ENCODE measurements at places on chromosomes 6 and 20.

- DNase-seq, result no peak
Observed at GRCh38 chr6:25017486-25017885, 81.7 kb upstream of the RIPOR2 start.

DNA sequence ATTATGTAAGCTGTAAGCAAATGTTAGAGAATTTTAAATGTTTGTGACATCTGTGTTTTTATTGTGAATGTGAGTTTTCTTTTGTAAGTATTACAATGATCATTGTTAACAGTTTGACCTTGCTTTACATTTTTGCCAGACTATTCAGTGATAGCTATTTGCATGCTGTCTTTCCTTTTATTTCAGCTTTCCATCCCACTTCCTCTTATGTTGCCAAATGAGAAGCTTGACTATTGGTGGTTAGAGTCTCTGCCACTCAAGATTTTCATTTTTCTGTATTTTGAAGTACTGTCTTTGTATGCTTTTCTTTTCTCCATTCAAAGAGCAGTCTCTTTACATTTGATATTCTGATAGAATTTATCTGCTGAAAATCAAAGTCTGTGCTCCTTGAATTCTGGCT, 104.1 kb downstream of the PRIM2 start:
- DNase-seq, result no peak

GRCh38 chr20:54601831-54602515, 126.6 kb downstream of the DOK5 start:
- DNase-seq, result no peak

DNA sequence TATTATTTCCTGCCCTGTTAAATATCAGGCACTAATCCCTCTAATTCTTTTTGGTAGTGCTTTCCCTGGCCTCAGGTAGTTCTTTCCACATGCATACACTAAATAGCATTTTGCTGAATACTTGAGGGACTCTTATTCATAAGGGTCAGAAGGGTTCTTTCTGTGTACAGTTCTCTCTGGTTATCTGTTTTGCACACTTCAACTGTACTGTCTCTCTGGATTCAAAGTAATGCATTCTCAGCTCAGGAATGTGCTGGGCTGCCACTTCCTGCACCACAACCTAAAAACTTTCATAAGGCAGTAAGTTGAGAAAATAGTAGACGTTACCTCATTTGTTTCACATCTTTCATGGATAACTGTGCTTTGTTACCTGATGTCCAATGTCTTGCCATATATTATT, 32.1 kb downstream of the C6orf141 start:
- DNase-seq, result no peak

DNA sequence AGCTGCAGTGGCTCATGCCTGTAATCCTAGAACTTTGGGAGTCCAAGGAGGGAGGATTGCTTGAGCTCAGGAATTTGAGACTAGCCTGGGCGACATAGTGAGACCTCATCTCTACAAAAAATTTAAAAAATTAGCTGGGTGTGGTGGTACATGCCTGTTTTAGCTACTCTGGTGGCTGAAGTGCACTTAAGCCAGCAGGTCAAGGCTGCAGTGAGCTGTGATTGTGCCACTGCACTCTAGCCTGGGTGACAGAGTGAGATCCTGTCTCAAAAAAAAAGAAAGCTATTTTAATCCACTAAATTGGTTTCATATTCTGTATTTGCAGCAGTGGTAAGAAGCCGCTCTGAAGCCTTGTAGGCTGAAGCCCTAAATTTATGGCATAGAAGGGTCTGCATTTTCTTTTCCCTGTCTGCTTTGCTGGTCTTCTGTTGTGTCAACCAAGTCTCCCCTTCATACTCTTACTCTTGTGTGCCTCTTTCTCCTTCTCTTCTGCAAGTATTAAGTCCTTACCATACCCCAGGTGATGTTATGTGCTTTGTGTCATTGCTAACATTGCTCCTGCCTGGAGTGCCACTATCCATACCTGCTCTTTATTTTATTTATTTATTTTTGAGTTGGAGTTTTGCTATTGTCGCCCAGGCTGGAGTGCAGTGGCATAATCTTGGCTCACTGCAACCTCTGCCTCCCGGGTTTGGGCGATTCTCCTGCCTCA, 70.9 kb downstream of the MYO6 start:
- no peak for DNase-seq

- no peak for DNase-seq
Observed at GRCh38 chr6:109769213-109769612, 78.1 kb downstream of the FIG4 start.

DNA sequence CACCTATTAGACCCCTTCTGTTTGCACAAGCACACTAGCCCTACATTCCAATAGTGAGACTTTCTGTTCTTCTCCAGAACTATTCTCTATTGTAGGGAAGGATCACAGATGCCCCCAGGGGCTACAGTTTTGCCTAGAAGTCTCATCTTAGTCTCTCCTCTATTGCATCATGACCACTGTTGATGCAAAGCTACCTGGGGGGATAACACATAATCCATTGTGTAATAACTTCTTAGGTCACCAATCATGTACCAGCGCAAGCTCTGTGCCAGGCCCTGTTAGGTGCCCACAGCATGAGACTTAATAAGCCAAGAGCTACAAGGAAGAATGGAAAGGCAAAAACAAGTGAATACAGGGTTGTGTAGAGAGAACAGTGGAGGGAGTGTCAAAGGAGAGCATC, 98.1 kb upstream of the TNFAIP3 start:
- no peak for DNase-seq

DNA sequence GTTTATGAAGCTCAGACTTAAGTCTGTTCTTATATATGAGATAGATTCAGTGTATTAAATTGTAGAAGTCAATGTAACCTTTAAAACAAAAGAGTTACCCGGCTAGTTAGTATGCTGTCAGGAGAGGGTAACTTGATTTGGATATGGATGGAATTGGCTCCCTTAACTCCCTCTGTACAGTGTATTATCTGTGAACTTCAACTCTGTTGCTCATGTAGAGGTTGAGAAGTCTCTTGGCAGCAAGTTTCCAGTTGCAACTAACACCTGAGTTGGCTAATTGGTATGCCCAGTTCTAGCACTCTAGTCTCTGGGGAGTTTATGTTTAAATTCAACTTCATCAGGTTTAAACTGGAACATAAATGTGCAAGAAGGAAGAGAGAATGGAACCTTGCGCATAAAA, 111.0 kb downstream of the NCOA3 start:
- no peak for DNase-seq

Measured in NCI-H2081 treated with DMSO at 0.1 percent for 48 hours (cell line).